GM23338 (cell line): ENCODE measurements at places on chromosomes 3 and 15. TPM values are rescaled to one million over a fixed set of nuclear protein-coding genes. Genes with fewer than 3 reads are reported as not detected.

CASR gene
- polyA plus RNA-seq: 0.03 and 0.08 TPM in 2 replicates

- no peak for DNase-seq
Observed at GRCh38 chr3:66991459-66991858, 6.6 kb upstream of the KBTBD8 start.

DNA sequence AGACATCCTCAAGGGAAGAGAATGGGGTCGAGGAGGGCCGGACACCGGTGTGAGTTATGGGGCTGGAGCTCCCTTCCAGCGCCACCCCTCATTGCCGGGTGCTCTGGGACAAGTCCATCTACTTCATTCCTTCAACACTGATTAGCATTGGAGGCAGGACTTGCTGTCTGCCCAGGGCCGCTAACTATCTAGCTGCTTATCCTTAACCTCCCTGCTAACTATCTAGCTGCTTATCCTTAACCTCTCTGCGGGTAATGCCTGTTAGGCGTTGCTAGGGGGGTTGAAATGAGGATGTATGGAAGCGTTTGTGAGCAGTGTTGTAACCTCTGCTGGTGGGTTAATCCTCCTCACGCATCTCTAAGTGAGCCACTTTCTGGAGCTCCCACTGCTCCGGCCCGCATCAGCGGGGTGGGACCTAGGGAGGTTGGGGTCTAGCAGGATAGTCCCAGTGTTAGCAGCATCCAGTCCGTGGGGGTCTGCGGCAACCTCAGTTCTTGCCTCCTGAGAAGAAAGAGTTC lies 10.9 kb upstream of the CHAC1 start:
- no peak for DNase-seq

ELL3 gene
- 12.0 and 14.2 TPM in 2 replicates for polyA plus RNA-seq

DNA sequence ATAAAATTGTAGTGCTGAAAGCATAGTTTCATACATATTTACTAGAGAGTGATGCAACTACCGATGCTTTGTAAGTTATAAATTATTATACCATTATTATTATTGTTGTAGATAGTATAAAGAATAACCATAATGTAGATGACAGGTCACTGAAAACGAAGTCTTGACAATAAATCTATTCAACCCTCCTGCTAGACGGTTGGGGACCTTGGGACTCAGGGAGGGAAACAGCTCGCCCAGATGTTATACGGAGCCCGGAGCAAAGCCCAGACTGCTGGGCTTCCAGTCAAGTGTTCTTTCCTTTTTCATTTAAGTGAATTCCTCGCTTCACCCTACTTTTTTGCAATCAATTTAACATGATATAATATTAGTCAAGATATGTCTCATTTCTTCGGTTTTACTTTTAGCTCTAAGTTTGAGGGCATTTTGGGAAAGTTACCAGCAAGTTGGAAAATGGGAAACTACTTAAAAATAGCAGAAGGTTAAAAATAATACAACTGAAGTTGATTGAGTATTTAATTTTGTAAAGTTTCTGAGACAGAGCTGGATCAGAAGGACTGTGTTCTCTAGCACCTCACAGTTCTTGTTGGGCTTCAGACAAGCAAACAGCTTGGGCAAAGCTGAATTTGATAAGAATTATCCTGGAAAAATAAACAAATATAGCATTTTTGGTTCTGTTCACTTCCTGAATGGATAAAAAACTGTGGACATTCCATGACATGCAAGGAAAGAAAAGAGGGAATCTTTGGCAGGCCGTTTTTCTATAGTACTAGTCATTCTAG lies 173.4 kb upstream of the TP63 start:
- no peak for DNase-seq

DNA sequence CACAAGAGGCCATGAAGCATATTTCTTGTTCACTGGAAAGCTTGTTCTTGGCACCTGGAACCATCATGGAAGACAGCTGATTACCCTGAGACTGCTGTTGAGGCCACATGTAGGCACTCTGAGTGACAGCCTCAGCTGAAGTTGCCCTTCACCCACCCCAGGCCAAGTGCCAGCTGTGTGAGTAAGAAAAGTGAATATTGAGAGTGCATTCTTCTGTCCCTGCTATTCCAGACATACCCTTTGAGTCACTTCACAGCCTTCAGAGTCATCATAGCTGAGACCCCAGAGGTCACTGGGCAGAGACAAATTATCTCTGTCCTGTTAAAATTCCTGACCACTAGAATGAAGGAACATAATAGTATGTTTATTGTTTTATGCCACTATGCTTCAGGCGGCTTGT lies 79.6 kb downstream of the NFKBIZ start:
- no peak for DNase-seq
